Fibroblast of mammary gland (primary cell): ENCODE measurements at places on chromosomes 2 and 18.

DNA sequence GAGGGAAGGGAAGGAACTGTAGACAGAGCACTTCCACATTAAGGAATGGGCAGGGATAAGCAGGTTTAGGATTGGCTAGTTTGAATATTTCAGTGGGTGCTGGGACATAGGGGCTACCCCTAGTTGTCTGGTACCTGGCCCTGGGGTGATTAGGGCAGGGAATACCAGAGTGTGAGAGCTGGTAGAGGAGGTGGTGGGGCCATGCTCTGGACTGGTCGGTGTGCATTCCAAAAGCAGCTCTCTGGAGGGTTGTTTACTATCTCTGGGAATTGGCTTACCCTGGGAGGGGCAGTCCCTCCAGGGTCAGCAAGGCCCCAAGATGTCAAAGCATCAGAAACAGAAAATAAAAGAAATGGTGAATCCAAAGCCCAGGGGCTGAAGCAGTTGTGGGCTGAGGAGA, 103.8 kb downstream of the LAMA3 start:
- DNase-seq: no peak

- peak; percentile 62 for DNase-seq
Measured at GRCh38 chr2:190664240-190664639, 15.4 kb downstream of the NAB1 start.

DNA sequence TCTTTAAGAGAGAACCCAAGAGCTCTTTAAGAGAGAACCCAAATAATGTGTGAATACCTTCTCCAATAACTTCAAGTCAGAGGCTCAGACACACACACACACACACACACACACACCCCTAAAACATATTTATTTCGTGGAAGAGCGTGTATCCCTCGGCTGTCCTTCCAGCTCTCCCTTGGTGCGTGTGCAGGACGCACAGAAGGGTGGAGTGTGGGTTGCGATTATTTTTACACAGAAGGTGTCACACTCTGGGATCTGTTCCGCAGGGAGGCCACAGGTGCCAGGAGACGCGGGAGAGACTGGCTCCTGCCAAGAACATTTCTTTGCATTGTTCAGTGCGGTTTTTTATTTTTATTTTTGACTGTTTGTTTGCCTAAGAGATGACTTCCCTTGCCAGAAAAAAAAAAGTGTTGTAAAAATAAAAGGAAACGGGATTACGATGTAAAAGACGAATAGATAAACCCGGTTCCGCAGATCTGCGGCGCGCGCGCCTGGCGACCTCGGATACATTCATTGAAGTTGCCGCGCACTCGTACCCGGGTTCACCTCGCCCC, 47.3 kb upstream of the ATP6V1B1 start:
- DNase-seq: no peak

- no peak for DNase-seq
Measured at GRCh38 chr18:48617844-48618497, 79.1 kb downstream of the CTIF start.
